Dermis blood vessel endothelial cell (primary cell): ENCODE measurements at places on chromosomes 16 and 17.
A peak's percentile ranks its signal among the peaks of the same experiment; 100 is the strongest.

DNA sequence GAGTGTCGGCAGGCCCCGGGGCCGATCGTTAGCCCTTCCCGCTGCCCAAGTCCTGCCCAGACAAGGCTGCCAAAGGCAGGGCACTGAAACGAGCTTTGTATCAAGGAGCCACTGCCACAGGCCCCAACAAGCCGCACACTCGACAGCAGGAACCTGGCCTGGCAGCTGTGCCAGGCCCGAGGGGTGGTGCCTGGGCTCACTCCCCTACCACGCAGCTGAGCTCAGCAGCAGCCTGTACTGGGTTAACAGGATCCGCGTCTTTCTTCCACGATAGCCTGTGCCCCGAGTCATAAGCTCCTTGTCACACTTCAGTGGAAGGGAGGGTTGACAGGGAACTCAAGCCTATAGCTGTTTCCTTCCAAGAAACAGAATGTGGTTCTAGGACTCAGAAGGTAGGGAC is 87.9 kb downstream of the ABR start:
- no peak for DNase-seq

DNA sequence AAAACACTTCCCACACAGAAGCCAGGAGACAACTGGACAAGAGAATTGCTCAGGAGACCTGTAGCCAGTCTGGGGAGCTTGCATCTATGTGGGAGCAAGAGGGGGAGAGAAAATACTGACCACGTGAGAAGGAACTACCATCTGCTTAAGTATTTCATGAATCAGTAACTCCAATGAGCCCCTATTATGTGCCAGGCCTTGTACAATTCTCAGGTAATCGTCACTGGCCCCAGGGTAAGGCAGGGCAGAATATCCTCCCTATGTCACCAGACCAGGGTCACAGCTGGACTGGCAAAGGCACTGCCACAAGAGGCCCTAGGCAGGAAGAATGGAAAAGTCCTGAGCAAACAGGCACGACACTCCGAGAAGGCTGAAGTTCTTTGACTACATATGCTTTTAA is 25.9 kb downstream of the USP7 start:
- no peak for DNase-seq

- DNase-seq = no peak
These were observed 331.2 kb downstream of the FOXL1 start for GRCh38 chr16:86909359-86910160.

- DNase-seq = peak; percentile 81
These were observed 23.7 kb downstream of the CLEC3A start for GRCh38 chr16:78045865-78046581.

DNA sequence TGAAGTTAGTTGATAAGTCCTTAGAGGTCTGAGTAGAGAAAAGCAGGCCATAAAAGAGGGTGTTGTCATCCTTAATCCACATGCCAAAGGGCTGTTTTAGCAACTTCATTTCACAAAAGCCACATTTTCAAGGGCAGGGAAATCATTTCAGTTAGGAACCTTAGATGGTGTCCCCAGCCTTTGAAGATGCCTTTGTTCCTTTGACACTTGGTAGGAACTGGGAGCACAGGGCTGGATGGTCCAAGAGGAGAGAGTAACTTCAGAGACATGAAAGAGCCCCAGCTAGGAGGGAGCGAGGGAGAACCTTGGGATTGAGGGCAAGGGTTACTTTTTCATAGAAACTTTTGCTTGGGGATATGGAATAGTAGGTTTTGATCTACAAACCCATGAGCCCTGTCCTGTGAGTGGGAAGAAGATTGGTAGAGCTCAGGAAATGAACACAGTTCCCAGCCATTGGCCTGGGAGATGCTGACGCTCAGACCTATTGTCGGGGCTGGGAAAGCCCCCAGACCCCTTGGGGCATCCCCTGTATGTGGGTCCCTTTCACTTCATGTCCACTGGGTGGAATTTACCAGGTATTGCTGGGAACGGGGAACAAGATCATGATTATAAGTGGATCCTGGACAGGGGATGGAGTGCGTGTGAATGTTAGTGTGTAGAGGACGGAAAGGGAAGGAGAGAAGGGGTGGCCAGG is 18.9 kb downstream of the MSI2 start:
- no peak for DNase-seq

GRCh38 chr17:38464723-38465390 is 36.6 kb downstream of the ARHGAP23 start:
- peak; percentile 86 for DNase-seq

DNA sequence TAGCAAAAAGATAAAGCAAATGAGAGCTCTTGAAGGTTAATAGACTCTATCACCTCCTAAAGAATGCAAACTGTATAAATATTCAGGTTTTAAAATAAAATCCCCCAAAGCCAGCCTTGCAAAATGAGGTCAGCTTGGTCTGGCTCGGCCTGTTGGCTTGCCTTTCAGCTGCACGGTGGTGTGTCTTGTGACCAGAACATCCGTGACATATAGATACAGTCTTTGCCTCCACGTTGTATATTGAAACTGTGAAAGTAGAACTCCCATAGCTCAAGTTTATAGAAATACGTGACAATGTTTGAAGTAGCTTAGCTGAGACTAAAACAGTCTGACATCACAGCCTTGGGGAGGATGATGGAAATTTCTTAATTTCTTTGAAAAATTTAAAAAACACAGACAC is 236.6 kb upstream of the MYOCD start:
- no peak for DNase-seq

GRCh38 chr16:22282254-22282892 is 14.8 kb upstream of the POLR3E start:
- no peak for DNase-seq

GRCh38 chr16:3281222-3281820 is 2.0 kb upstream of the ZNF263 start:
- DNase-seq = no peak

GRCh38 chr17:16462070-16462864 is 29.7 kb downstream of the LRRC75A start:
- no peak for DNase-seq

- peak; percentile 66 for DNase-seq
These were observed 805 bp upstream of the C16orf95 start for GRCh38 chr16:87317750-87318644.

DNA sequence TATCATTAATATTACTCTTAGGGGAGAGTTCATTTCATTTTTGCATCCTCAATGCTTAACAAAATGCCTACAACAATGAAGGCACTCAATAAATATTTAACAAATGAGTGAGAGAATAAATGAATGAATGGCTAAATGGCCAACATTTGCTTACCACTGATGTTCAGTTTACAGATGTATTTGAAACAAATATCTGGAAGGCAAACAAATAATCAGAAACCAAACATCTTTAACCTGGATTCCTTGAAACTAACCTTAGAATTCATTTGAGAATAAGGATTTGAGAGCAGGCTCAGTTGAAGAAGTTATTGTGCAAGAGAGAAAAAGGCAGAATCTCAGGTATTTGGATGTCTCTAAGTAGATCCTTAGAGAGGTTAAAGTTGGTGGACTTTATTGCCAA is 8.4 kb downstream of the NACA2 start:
- no peak for DNase-seq

DNA sequence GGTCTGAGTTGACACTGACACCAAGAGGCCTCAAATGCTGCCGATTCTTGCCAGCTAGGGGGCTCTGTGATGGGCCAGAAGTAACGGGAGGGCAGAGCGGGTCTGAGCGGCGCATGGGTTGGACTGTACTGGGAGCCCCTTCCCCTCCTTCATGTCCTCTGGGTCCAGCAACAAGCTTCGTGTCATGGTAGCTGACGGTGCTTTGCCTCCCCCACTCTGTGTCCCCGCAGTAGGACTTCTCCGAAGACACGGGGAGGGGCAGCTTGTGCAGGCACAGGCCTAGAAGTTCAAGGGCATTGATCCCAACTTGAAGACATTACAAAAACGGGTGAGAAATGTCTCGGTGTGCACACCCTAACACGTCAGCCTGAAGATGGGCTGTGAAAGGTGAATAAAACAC is 39.8 kb upstream of the DNAH17 start:
- DNase-seq = no peak

- DNase-seq = peak; percentile 27
These were observed 259.8 kb downstream of the C16orf95 start for GRCh38 chr16:87057211-87057881.

DNA sequence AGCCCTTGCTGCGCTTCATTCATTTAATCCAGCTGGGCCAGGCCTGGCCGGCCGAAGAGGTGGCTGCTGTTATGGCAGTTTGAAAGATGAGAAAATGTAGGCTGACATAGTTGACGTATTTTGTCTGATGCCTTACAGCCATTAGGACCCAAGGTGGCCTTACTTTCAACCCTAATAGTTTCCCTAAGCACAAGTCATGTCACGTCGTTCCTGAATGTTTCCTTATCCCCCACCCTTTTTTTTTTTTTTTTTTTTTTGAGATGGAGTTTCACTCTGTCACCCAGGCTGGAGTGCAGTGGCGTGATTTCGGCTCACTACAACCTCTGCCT is 307 bp upstream of the GOT2 start:
- no peak for DNase-seq

DNA sequence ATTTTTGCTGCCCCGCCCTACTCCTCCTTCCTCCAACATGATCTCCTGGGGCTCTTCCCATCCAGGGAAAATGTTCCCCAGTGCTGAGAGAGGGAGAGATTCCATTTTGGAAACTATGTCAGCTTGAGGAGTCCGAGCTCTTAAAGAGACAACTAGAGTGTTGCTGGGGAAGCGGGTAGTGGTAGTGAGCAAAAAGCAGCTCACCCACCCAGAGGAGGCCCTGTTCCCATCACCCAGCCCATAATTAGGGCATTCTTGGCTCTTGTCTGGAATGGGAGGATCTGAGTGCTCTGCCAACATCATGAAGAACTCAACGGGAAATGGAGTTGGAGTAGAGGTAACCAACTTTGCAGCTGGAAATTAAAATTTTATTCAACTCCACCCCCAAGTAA is 9.1 kb upstream of the MSL1 start:
- no peak for DNase-seq

DNA sequence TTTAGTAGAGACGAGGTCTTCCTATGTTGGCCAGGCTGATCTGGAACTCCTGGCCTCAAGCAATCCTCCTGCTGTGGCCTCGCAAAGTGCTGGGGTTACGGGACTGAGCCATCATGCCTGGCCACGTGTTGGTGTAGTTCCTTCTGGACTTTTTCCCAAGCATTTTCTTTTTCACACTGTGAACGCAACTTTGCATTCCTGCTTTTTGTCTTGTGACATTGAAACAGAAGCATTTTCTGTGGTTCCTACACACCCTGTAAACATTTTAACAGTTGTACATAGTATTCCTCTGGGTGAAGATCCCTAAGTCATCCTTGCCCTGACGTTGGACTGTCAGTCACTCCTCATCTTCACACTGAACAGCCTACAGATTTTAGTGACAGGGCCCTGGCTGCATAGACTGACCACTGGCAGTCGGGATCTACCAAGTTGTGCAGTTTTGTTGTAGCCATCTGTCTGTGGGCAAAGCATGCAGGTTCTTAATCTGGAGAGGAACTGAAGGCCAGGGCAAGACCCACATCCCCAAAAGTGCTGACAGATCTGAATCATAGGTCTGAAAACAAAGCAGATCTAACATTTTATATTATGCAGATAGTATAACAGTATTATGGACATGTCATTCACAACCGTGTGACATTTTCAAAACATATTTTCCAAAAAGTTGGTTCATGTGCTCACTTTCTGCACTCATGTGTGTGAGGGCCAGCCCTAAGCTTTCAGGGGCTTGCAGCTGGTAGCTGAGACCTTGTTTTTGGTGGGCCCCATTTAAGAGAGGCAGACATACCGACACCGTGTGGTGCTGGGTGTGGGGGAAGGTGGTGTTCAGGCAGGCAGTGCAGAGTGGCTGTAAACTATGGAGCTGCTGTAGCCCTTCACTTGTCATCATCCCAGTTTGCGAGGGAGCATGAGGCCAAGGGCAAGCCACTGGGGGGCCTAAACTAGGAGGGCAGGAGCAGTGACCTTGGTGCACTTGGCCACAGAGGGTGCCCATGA is 59.9 kb downstream of the EPN2 start:
- no peak for DNase-seq

- peak; percentile 42 for DNase-seq
These were observed 20.8 kb downstream of the GOSR2 start for GRCh38 chr17:46943501-46944393.

GRCh38 chr16:85800321-85800669 is 800 bp downstream of the COX4I1 start:
- no peak for DNase-seq

- DNase-seq = peak; percentile 64
These were observed 219.9 kb downstream of the ENGASE start for GRCh38 chr17:79294459-79295071.

DNA sequence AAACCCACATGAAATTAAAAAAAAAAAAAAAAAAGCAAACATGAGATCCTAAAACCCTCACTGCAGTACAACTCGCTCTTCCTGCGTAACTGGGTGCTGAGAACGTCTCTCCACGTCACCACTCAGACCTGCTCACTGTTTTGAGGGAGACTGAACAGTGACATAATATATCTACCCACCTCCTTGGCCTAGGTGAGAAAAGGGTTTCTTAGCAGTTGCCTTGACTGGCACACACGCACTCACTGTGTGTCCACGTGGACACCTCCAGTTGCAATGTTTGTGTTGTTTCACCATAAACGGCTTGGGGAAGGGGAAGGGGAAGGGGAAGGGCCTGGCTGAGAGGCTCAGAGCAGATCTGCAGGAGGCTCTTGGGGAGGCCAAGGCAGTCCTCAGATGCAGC is 32.0 kb downstream of the FANCA start:
- DNase-seq = no peak

GRCh38 chr16:35449663-35450062 is 1990.3 kb downstream of the TP53TG3F start:
- DNase-seq = no peak

DNA sequence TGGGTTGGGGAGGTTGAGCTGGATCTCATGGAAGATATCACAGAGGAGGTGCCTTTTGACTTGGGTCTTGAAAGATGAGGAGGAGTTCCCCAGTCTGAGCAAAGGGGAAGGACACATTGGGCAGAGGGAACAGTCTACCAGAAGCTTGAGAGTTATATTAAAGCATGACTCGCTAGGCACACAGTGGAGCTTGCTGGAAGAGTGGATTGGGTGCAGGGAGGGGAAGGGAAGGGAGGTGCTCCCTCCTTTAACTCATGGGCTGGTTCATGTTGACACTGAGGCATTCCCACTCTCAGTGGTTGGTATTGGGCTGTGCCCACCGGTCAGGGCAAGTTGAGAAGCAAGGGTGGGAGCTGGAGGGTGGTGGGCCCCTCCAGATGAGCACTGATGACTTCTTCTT is 5.9 kb downstream of the TMEM98 start:
- no peak for DNase-seq

DNA sequence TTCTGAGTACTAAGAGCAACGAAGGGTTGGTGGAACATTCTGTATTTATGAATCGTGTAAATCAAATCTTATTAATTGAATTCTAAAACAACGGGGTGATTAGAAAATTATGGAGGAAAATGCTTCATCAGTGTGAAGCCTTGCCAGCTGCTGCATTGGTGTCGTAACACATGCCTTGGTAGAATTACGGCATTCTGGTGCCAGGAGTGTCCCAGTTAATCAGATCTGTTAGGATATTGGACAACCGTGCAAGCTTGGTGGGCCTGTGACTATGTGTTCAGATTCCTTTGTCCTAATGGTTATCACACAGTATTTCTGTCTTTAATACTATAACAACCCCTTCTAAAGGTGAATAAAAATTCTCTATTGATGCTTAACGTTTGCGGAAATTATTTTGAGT is 44.2 kb upstream of the TANC2 start:
- no peak for DNase-seq
